Ecto neural progenitor cell (in vitro differentiated cells): ENCODE measurements at places on chromosomes 5 and 9.

GRCh38 chr5:137604348-137605095, 105.4 kb upstream of the SPOCK1 start:
- DNase-seq, result peak; percentile 44

GRCh38 chr9:33138768-33139167, 28.4 kb downstream of the B4GALT1 start:
- no peak for DNase-seq

- DNase-seq, result no peak
Observed at GRCh38 chr5:75381456-75381855, 44.4 kb downstream of the HMGCR start.

GRCh38 chr5:29950416-29951145, 1242.9 kb upstream of the CDH6 start:
- DNase-seq, result no peak

- no peak for DNase-seq
Observed at GRCh38 chr5:38639377-38640358, 83.2 kb upstream of the LIFR start.

GRCh38 chr5:140221697-140222223, 46.8 kb downstream of the CYSTM1 start:
- no peak for DNase-seq

DNA sequence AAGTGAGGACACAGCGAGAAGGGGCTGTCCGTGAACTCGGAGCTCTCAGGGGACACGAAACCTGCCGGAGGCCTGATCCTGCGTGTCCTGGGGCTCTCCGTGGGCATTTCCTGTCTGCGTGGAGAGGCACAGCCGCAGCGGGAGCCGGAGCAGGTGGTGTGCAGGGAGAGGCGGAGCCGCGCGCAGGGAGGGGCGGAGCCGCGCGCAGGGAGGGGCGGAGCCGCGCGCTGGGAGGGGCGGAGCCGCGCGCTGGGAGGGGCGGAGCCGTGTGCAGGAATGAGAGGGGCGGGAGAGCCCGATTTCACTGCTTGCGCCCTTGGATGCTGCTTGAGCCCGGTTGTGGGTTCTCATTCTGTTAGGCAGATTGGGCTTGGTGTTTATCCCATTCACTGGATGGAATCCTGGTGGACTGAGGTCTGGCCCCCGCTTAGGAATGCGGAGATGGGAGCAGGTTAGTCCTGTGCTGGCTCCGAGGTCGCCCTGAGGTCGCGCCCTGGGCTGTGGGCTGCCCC, 26.7 kb downstream of the NDUFS6 start:
- DNase-seq, result peak; percentile 63

DNA sequence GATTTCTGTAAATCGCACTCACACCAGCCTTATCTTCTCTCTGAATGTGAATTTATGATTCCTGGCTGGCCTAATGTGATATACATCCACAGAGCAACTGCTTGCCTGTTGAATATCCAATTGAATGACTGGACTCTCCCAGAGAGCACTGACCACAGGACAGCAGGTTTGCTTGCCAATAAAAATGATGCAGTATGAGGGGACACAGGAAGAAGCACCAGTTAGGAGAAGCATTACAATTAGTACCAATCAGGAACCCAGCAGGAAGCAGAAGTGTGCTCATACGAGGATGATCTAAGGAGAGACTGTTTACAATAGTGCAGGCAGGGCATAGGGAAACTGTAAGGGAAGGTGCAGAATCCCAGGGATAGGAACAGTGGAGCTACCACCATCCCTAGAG, 127.2 kb upstream of the ZNF366 start:
- no peak for DNase-seq

GRCh38 chr5:172833686-172834414, at the start of gene ERGIC1:
Gene ERGIC1 (plus strand): TSS chr5:172834251. CDS start chr5:172834414, 163 bp downstream.
- DNase-seq, result peak; percentile 87

DNA sequence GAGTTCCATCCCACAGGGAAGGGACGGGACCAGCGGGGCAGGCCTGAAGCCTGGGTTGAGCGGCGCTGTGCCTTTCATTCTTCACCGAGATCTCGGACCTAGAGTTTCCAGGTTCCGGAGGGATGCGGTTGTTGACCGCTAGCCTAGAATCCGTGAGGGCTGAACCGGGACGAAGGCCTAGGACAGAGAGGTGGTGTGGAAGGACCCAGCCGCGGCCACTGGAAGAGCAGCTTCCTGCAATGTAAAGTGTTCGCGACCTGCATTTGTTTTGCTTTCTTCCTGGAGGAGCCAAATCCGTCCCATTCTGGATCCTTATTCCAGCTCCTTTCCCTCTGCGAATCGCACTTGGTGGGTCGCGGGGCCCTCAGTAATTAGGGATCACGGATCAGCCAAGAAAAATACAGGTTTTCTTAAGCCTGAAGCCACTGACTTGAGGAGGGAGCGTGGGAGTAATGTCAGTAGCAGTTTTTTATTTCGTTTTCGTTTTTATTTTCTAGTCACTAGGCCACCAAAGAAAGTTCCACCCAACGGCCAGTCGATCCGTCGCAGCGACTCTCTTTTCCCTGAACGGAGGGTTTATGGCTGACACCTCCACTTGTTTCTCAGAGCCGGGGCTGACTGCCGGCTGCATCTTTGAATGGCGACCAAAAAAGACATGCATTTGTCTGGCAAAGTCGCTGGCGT, 48.6 kb downstream of the ANXA2R start:
- no peak for DNase-seq

- no peak for DNase-seq
Observed at GRCh38 chr9:131671133-131671520, 68.7 kb downstream of the RAPGEF1 start.

DNA sequence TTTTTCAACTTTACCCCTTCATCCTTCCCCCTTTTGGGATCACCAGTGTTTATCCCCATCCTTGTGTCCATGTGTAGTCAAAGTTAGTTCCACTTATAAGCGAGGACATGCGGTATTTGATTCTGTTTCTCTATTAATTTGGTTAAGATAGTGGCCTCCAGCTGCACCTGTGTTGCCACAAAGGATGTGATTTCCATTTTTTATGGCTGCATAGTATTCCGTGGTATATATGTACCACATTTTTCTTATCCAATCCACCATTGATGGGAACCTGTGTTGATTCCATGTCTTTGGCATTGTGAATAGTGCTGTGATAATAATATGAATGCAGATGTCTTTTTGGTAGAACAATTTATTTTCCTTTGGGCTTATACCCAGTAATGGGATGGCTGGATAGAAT, 252.4 kb downstream of the ARRDC3 start:
- no peak for DNase-seq

DNA sequence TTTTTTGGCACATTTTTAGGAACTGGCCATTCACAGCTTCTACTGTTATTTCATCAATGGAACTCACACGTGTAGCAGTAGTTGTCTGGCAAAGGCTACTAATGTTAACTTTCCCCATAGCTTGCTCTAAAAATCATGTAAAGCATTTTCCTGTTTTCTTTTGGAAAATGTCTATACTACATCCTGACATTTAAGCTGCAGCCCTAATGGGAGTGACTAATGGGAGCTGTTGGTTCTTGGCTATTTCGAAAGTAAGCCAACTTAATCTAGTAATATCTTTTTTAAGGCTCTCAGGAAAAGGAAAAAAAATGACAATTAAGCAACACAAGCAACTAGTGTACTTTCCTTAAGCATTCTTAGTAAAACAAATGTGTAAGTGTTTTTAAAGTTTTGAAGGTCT, 169.2 kb downstream of the SLC12A2 start:
- DNase-seq, result no peak

DNA sequence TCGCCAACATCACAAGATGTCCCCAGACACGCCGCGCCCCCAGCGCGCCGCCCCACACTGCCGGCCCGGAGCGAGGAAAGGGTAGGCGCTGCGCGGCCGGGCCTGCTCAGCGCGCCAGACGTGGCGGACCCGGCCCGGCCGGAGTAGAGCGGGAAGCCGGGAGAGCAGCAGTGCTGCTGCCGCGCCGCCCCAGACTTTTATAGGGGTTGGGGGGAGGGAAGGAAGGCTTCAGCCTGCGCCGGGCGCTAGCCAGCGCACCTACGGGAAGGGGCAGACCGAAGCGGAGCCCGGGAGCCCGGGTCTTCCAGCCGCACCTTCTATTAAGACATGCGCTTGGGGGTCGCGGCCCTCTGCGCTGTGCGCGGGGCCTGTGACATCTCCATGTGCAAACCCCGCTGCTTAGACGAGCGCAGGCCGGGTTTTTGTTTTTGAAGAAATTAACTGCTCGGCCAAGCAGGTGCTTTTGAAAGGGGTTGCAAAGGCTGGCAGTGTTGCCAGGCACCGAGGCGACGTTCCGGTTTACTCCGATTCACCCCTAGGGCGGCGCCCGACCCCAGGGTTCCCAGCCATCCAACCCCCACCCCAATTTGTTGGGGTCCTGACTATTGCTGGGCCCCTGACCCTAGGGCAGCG, 353 bp upstream of the PAX5 start:
- DNase-seq, result peak; percentile 79

DNA sequence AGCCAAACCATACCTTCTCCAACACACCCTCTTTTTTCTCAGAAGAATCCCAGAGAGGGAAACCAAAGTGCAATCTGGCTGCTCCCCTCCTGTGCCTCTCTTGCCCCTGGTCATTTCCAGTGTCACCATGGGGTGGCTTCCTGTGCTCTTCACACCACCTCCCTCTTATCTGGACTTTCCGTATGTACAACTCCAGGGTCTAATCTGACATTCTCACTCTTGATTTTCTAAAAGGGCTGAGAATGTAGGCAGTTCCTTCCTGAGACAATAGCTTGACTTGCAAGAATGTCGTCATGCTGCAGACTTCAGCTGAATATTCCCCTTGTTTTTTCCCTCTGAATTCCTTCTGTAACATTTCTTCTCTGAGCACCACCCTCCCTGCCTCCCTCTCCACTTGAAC, 110.2 kb downstream of the FBXL7 start:
- no peak for DNase-seq

- no peak for DNase-seq
Observed at GRCh38 chr5:148387325-148387724, 3.6 kb downstream of the FBXO38 start.

DNA sequence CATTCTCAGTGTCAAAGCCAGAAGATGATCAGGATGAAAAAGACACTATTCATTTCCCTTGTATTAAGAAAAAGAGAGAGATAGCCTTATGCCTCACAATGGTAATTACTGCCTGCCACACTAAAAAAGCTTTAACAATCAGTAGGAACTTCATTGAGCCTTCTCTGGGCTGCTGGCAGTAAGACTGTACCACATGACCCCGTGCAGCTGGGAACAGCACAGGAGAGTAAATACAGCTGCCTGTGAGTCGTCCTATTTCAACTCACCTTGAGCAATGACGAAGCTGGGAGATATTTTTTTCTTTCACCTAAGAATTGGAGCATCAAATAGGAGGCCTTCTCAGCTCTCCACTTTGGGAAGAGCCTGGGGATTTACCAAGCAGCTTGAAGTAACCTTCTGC, 316.3 kb downstream of the GABRB2 start:
- DNase-seq, result no peak

- DNase-seq, result no peak
Observed at GRCh38 chr5:143594902-143595818, 191.7 kb upstream of the NR3C1 start.

GRCh38 chr5:42581845-42582244, 158.6 kb downstream of the GHR start:
- DNase-seq, result no peak

DNA sequence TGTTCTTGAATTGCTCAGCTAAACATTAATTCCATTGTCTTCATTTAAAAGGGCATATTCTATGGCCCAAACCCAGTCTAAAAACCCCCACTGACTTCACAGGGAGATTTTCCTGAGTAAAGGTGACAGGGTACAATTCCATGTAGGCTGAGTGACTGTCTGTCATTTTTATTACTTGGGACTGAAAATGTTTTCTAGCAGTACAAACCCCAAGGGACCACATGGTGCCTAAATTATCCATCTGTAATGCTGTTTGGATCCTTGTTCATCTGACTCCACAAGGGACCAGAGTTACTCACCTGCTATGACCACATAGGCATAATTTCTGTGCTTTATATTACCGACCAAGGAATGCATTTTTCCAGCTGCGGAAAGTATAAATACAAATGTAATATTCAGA, 349.1 kb downstream of the ZNF608 start:
- DNase-seq, result no peak

DNA sequence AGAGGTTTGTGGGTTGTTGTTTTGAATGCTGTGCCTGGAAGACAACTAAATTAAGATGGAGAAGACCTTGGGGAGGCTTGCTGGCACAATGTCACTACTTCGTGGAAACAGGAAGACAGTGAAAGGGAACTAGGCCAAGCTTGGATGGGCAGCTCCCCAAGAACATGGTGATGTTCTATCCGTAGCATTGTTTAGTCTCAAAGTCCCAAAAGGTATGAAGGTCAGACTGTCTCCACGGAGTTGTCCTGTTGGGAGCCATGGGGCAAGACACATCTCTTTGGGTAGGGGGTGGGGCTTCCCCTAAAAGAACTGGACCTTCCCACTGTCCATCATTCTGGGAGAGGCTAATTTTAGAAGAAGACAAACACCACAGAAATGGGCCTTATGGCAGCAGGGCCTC, 140.5 kb downstream of the ENTREP1 start:
- no peak for DNase-seq

DNA sequence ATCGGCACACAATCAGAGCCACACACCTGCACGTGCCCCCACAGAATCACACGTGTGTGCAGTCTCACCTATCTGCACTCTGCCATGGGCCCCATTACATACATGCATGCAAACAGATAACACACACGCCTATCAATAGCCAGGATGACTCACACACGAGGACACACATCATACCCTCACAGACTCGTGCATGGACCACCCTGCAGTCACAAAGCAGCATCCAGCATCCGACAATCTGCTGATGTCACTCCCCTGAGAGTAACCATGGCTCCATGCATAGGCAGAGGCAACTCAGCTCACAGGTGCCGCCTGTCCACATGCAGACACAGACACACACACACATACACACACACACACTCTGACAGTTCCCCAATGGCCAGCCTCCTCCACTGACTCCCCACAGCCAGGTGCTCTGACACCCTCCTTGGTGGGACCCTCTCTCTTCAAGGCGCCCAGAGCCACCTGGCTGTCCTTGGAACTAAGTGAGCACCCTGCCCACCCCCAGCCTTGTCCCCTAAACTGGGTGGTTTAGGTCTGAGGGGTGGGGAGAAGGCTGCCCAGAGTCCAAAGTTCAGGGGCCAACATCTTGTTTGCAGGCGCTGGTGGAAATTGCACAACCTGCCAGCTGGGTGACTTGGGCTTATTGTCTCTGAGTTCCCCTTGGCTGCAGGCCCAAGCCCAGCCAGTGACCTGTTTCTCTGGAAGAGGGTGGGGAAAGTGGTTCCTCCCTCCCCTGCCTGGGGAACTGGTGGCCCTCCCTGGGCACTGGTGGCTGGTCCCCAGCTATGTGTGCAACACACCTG, 34.6 kb upstream of the NEK6 start:
- DNase-seq, result no peak

DNA sequence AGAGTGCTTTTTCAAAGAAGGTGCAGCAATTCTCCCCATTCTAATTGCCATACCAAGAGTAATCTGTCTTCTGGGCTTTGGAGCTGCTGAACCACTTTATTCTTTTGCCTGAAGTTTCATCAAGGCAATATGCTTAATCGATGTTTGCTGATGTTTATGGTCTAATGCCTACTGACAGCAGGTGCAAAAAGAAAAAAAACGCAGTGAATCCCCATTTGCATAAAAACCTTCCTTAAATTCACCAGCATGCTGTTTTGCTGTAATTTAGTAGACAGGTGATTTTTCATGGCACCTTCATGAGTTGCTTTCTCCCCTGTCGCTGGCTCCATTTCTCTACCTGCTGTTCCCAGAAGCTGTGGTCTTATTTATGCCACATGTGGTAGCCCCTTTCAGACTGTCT, 83.1 kb upstream of the MAST4 start:
- no peak for DNase-seq

- DNase-seq, result no peak
Observed at GRCh38 chr5:141857226-141857625, 21.0 kb downstream of the PCDH1 start.

- DNase-seq, result no peak
Observed at GRCh38 chr9:81671880-81672280, 17.5 kb downstream of the TLE1 start.

GRCh38 chr9:95018099-95018936, 291.8 kb downstream of the AOPEP start:
- DNase-seq, result no peak
